Activated CD4-positive, alpha-beta memory T cell treated with anti-CD3 and anti-CD28 coated beads, Interleukin-2, amount 10 ng/mL, durations not matched to agents 7 days and 5 days (primary cell): ENCODE measurements at places on chromosomes 4 and X.

DNA sequence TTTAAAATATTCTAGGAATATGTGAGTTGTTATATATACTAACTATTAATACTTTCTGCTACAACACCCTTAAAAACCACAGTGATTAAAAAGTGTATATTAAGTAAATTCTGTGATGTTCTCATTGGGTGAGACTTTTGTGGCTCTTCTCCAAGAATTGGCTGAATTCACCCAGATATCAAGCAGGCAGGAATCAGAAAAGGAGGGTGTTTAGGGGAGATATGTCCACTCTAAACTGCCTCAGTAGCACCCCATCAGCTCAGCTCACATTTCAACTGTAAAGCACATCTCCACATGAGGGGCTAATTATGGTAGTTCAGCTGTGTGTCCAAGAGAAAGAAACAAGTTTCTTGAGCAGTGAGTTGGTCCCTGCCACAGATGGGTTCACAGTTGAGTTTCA, 165.0 kb downstream of the GALNTL6 start:
- H3K4me1 ChIP-seq = no peaks in the 10 kb centered on the region
- no peak for DNase-seq

GRCh38 chr4:108590776-108591175, 29.6 kb upstream of the RPL34 start:
- no peaks in the 10 kb centered on the region for H3K27me3 ChIP-seq
- no peak overlapping the region for H3K4me3 ChIP-seq
- H3K4me1 ChIP-seq = no peaks in the 10 kb centered on the region
- H3K36me3 ChIP-seq = peaks cover 9% of the 10 kb centered on the region
- no peak for DNase-seq
- no peak overlapping the region for H3K27ac ChIP-seq

- no peak overlapping the region for H3K4me3 ChIP-seq
- no peak for DNase-seq
- H3K36me3 ChIP-seq = no peaks in the 10 kb centered on the region
- no peaks in the 10 kb centered on the region for H3K27me3 ChIP-seq
- peaks cover 3% of the 10 kb centered on the region for H3K4me1 ChIP-seq
Observed at GRCh38 chrX:22186165-22186564, 86.5 kb upstream of the CBLL2 start.

GRCh38 chrX:40867352-40867751, 132.0 kb upstream of the MED14 start:
- H3K27me3 ChIP-seq = peaks cover 7% of the 10 kb centered on the region
- H3K27ac ChIP-seq = no peak overlapping the region
- H3K36me3 ChIP-seq = no peaks in the 10 kb centered on the region
- H3K4me3 ChIP-seq = no peak overlapping the region
- peaks cover 2% of the 10 kb centered on the region for H3K4me1 ChIP-seq
- DNase-seq = no peak

DNA sequence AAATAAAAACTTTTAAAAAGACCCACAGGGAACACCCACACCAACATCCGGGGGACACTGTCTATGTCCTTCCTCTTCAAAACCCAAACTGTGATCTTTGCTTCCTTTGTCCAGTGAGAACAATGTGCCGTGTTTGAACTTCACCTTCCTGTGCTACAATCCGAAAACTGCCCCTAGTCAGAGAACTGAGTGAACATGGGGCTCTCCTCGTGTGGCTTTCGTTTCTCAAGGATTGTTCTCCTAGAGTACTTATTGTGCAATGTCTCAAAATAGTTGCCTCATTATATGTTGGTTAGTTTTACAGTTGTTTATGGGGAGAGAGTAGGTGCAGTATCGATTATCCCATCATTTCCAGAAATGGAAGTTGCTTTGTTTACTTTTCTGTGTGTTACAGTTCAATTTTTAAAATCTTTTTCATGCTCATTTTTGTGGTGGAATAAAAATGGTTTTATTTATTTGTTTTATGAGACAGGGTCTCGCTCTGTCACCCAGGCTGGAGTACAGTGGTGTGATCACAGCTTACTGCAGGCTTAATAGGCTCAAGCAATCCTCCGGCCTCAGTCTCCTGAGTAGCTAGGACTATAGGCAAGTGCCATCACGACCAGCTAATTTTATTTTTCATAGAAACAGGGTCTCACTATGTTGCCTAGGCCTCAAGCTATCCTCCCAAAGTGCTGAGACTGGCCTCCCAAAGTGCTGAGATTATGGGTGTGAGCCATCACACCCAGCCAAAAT, 29.9 kb downstream of the RBMX start:
- peaks cover 57% of the 10 kb centered on the region for H3K36me3 ChIP-seq
- no peak overlapping the region for H3K27ac ChIP-seq
- no peak overlapping the region for H3K4me3 ChIP-seq
